ENCODE measurements at places on chromosomes 12 and 14. TPM values are rescaled to one million over a fixed set of nuclear protein-coding genes. Genes with fewer than 3 reads are reported as not detected.
A peak's percentile ranks its signal among the peaks of the same experiment; 100 is the strongest.

GRCh38 chr12:98998697-98999299 is 353.7 kb downstream of the APAF1 start:
- no peak overlapping the region for H3K27ac ChIP-seq
- H3K36me3 ChIP-seq: no peaks in the 10 kb centered on the region
- peaks cover 4% of the 10 kb centered on the region for H3K27me3 ChIP-seq
- DNase-seq: no peak
- H3K4me3 ChIP-seq: no peak overlapping the region

DNA sequence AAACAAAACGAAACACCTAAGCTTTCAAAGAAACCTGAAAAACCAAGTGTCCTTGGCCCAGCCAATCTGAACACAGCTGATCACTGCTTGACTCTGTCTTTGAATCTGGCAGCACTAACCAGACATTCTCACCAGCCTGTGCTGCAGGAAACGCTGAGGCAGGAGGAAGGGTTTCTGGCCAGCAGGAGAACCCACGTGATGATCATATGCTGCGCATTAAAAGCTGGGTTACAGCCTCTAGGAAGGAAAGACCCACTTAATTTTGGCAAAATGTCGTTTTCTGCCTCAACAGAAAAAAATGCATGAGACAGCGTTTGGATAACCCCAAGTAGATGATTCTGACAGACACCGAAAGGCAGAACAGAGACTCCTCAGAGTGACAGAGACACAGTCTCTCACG is 9.8 kb downstream of the APPL2 start:
- peaks cover 30% of the 10 kb centered on the region for H3K36me3 ChIP-seq
- no peaks in the 10 kb centered on the region for H3K27me3 ChIP-seq
- no peak overlapping the region for H3K4me3 ChIP-seq
- peaks cover 13% of the 10 kb centered on the region for H3K4me1 ChIP-seq
- no peak for DNase-seq

GRCh38 chr12:89192429-89192828 is 159.9 kb downstream of the DUSP6 start:
- no peak for DNase-seq
- H3K27ac ChIP-seq: no peak overlapping the region
- no peaks in the 10 kb centered on the region for H3K27me3 ChIP-seq
- H3K4me3 ChIP-seq: no peak overlapping the region
- H3K36me3 ChIP-seq: no peaks in the 10 kb centered on the region
- no peaks in the 10 kb centered on the region for H3K4me1 ChIP-seq

- DNase-seq: no peak
- H3K27ac ChIP-seq: peak overlapping the region; percentile 79
- H3K36me3 ChIP-seq: no peaks in the 10 kb centered on the region
- peak overlapping the region; percentile 88 for H3K4me3 ChIP-seq
- no peaks in the 10 kb centered on the region for H3K27me3 ChIP-seq
These were observed 10.8 kb downstream of the PLA2G1B start for GRCh38 chr12:120316798-120317223.

DNA sequence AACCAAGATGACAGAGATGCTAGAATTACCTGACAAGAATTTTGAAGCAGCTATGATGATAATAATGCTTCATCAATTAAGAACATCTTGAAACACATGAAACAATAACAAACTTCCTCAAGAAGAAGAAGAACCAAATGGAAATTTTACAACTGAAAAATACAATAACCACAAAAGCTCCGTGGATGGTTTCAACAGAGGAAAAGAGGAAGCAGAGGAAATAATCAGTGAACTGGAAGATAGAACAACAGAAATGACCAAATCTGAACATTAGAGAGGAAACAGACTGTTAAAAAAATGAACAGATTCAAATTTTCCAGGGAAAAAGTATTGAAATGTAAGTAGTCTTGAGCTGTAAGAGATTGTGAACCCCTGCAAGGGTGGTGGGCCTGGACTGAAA is 62.8 kb upstream of the SLC35F4 start:
- no peak for DNase-seq
- no peak overlapping the region for H3K27ac ChIP-seq
- peaks cover 16% of the 10 kb centered on the region for H3K27me3 ChIP-seq
- H3K4me1 ChIP-seq: no peaks in the 10 kb centered on the region
- no peak overlapping the region for H3K4me3 ChIP-seq

- H3K36me3 ChIP-seq: no peaks in the 10 kb centered on the region
- H3K27ac ChIP-seq: no peak overlapping the region
- no peaks in the 10 kb centered on the region for H3K4me1 ChIP-seq
- DNase-seq: no peak
- H3K4me3 ChIP-seq: no peak overlapping the region
These were observed 31.6 kb downstream of the ACACB start for GRCh38 chr12:109147954-109148353.

- no peak overlapping the region for H3K4me3 ChIP-seq
- no peak for DNase-seq
- H3K4me1 ChIP-seq: peaks cover 13% of the 10 kb centered on the region
- H3K27me3 ChIP-seq: no peaks in the 10 kb centered on the region
- H3K27ac ChIP-seq: no peak overlapping the region
- H3K36me3 ChIP-seq: no peaks in the 10 kb centered on the region
These were observed 24.4 kb downstream of the RCOR1 start for GRCh38 chr14:102616799-102617198.

DNA sequence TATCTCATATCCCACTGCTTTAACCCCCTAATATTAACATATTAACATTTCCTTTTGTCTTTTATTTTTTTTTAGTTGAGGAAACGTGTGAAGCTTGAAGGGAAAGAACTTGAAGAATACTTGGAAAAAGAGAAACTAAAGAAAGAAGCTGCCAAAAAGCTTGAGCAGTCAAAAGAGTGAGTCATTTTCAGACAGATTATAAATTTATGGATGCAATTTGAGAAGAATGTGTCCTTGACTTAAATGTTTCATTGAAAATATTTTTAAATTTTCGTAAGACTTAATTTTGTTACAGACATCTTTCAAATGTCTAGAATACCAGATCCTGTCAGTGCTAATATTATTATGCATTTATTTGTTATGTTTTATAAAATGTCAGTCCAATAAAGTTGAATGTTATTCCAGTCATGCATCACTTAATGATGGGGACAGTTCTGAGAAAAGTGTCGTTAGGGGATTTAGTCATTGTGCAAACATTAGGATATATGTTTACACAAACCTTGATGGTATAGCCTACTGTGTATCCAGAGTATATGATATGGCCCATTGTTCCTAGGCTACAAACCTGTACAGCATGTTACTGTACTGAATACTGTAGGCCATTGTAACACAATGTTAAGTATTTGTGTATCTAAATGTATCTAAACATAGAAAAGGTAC is 32.6 kb downstream of the CPSF2 start:
- peaks cover 32% of the 10 kb centered on the region for H3K36me3 ChIP-seq
- no peak overlapping the region for H3K4me3 ChIP-seq

- DNase-seq: no peak
- no peaks in the 10 kb centered on the region for H3K27me3 ChIP-seq
- H3K27ac ChIP-seq: no peak overlapping the region
These were observed 6.7 kb downstream of the TULP3 start for GRCh38 chr12:2897418-2897817.

DNA sequence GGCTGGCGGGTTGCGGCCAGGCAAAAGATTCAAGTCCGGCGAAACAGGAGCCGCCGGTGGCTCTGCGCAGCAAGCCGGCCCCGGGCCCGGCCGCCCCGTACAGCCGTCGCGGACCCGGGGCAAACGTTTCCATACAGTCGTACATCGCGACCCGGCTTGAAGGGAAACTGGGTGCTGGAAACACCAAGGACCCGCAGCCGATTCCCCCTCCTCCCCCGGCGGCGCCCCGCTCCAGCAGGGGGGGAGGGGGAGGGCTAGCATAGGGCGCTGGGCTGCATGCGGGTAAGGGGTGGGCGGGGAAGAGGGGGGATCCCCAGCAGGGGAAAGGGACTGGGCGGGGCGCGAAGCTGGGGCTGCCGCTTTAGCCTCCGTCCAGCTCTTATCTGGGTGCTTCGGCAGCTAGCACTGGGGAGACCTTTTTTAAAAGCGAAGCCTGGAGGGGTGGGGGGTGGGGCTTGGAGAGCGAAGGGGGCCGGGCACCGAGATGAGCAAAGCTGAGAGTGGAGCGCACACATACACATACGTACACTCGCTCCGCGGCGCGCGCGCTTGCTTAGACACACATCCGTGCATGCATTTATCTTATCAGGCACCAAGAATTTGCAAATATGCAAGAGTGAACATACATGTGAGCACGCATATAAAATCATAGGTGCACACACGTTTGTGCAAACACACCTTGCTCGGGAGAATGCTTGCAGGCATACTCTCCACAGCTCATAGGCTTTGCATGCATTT is 11.9 kb downstream of the RARG start:
- no peaks in the 10 kb centered on the region for H3K36me3 ChIP-seq
- H3K27ac ChIP-seq: peak overlapping the region; percentile 97
- H3K4me3 ChIP-seq: peak overlapping the region; percentile 97

GRCh38 chr14:105384041-105384557 is 14.2 kb upstream of the TEX22 start:
- H3K36me3 ChIP-seq: peaks cover 4% of the 10 kb centered on the region
- no peak overlapping the region for H3K27ac ChIP-seq
- no peaks in the 10 kb centered on the region for H3K4me1 ChIP-seq
- H3K27me3 ChIP-seq: no peaks in the 10 kb centered on the region
- no peak overlapping the region for H3K4me3 ChIP-seq

DNA sequence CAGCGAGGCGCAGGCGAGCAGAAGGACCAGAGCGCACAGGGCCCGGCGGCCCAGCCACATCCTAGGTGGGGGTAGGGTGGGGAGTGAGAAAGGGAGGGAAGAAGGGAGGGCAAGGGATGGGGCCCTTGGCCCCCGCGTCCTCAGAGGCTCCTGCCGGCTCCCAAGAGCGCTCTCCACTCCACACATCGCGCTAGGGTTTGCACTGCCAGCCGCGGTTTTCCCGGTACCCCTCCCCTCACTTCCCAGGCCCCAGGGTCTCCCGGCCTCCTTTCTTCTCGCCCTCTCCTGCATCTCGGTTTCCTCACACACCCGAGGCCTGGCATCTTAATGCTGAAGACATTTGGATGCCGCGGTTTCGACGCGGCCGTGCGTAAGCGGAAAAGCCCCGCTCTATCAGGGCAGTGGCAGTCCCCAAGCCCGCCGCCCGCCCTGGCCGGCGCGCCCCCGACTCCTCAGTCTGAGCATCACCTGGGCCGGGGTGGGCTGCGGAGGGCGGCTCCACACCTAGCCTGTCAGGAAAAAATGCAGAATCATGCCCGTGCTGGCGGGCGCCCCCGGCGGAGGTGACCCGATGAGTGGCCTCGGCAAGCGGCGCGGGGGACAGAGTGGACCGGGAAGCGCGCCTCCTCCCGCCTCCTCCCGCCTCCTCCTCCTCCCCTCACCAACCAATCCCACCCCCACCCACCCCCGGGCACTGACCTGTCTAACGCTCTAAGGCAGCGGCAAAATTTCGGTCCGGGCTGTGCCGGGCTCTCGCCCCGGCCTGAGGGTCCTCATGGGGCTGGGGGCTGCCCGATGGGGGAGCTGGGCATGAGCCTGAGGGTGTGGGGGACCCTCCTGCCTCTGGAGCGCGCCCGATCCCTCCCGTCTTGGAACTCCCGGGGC is 686 bp downstream of the B4GALNT1 start:
- H3K4me3 ChIP-seq: peak overlapping the region; percentile 84
- peak; percentile 71 for DNase-seq
- no peaks in the 10 kb centered on the region for H3K36me3 ChIP-seq
- H3K4me1 ChIP-seq: no peaks in the 10 kb centered on the region

- no peaks in the 10 kb centered on the region for H3K27me3 ChIP-seq
- peaks cover 7% of the 10 kb centered on the region for H3K36me3 ChIP-seq
- H3K27ac ChIP-seq: peak overlapping the region; percentile 94
- H3K4me3 ChIP-seq: peak overlapping the region; percentile 42
- DNase-seq: no peak
These were observed 326.3 kb downstream of the ZFP36L1 start for GRCh38 chr14:68466491-68466977.

GRCh38 chr14:74543771-74544438 is 50.3 kb downstream of the ISCA2 start:
- peaks cover 8% of the 10 kb centered on the region for H3K4me1 ChIP-seq
- no peak for DNase-seq
- peaks cover 14% of the 10 kb centered on the region for H3K27me3 ChIP-seq
- no peak overlapping the region for H3K4me3 ChIP-seq

GRCh38 chr12:76946446-76946845 is 67.6 kb upstream of the CSRP2 start:
- H3K27me3 ChIP-seq: peaks cover 15% of the 10 kb centered on the region
- H3K27ac ChIP-seq: no peak overlapping the region
- no peaks in the 10 kb centered on the region for H3K36me3 ChIP-seq
- H3K4me3 ChIP-seq: no peak overlapping the region

- peaks cover 32% of the 10 kb centered on the region for H3K36me3 ChIP-seq
- no peaks in the 10 kb centered on the region for H3K27me3 ChIP-seq
- no peak overlapping the region for H3K27ac ChIP-seq
- DNase-seq: no peak
- H3K4me1 ChIP-seq: peaks cover 4% of the 10 kb centered on the region
These were observed 15.2 kb downstream of the NACA start for GRCh38 chr12:56709759-56710376.

GRCh38 chr14:92906823-92907222 is 16.1 kb upstream of the CHGA start:
- peak overlapping the region; percentile 58 for H3K27ac ChIP-seq
- H3K27me3 ChIP-seq: peaks cover 44% of the 10 kb centered on the region
- no peak overlapping the region for H3K4me3 ChIP-seq
- H3K36me3 ChIP-seq: no peaks in the 10 kb centered on the region
- H3K4me1 ChIP-seq: no peaks in the 10 kb centered on the region

DNA sequence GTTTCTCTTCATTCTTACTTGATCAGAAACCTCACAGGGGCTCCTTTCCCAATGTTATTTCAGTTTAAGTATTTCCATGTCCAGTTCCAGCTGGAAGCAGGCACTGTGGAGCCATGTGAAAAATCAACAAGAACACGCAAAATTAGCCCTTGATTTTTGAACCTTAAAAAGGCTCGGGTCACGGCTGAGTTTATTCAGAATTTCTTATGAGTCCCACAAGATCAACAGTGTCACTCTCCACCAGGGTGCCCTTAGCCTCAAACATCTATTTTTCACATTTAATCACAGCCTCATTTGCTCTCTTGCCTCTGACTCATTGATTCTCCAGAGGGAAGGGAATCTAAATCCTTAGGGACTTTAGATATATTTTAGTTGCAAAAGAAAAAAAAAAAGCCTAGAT is 157.7 kb upstream of the AVPR1A start:
- no peak for DNase-seq
- no peak overlapping the region for H3K27ac ChIP-seq
- peaks cover 3% of the 10 kb centered on the region for H3K36me3 ChIP-seq
- H3K27me3 ChIP-seq: no peaks in the 10 kb centered on the region

- DNase-seq: no peak
- no peaks in the 10 kb centered on the region for H3K36me3 ChIP-seq
- peak overlapping the region; percentile 82 for H3K27ac ChIP-seq
- peaks cover 5% of the 10 kb centered on the region for H3K27me3 ChIP-seq
- no peak overlapping the region for H3K4me3 ChIP-seq
These were observed 65.7 kb downstream of the TTC9 start for GRCh38 chr14:70707138-70708038.

- no peak overlapping the region for H3K27ac ChIP-seq
- H3K36me3 ChIP-seq: no peaks in the 10 kb centered on the region
- no peak for DNase-seq
- no peaks in the 10 kb centered on the region for H3K27me3 ChIP-seq
- H3K4me1 ChIP-seq: no peaks in the 10 kb centered on the region
- H3K4me3 ChIP-seq: no peak overlapping the region
These were observed 888.6 kb upstream of the SEL1L start for GRCh38 chr14:82422230-82422629.

- no peaks in the 10 kb centered on the region for H3K4me1 ChIP-seq
- no peak for DNase-seq
- no peak overlapping the region for H3K4me3 ChIP-seq
- H3K27me3 ChIP-seq: no peaks in the 10 kb centered on the region
- no peak overlapping the region for H3K27ac ChIP-seq
- no peaks in the 10 kb centered on the region for H3K36me3 ChIP-seq
These were observed 227.1 kb upstream of the KRR1 start for GRCh38 chr12:75738486-75738885.

The SYNE2 gene
- total RNA-seq: 75.1 TPM

The KRT74 gene
- 0.10 TPM for total RNA-seq

The ACRBP gene
- total RNA-seq: 3.9 TPM

The PKP2 gene
- 29.5 TPM for total RNA-seq

The C1R gene
- 5.4 TPM for total RNA-seq

The NOPCHAP1 gene
- 15.6 TPM for total RNA-seq

The CEBPE gene
- total RNA-seq: not detected
